SK-N-MC (cell line): ENCODE measurements at places on chromosomes 3 and 15.
A peak's percentile ranks its signal among the peaks of the same experiment; 100 is the strongest.

GRCh38 chr3:55164876-55165275, 237.0 kb upstream of the LRTM1 start:
- no peak for DNase-seq

DNA sequence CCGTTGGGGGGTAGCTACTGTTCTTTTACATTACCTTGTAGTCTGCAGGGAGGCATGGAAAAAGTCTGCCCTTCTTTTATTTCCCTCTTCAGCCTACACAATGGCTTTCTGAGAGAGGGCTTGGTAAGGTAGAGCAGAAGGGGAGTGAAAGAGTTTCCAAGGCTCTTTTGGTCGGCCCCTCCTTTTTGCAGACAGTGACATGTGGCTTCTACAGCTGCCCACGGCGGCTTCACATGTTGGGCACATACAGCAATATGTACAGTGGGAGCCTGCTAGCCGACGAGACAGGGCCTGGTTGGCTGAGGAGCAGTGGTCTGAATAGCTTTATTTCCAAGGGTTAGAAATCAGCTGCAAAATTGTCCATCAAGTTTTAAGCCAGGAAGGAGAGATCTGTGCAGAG, 4.0 kb downstream of the INAFM2 start:
- DNase-seq, result no peak

- DNase-seq, result no peak
These were observed 41.8 kb upstream of the MRPL3 start for GRCh38 chr3:131544557-131544956.

DNA sequence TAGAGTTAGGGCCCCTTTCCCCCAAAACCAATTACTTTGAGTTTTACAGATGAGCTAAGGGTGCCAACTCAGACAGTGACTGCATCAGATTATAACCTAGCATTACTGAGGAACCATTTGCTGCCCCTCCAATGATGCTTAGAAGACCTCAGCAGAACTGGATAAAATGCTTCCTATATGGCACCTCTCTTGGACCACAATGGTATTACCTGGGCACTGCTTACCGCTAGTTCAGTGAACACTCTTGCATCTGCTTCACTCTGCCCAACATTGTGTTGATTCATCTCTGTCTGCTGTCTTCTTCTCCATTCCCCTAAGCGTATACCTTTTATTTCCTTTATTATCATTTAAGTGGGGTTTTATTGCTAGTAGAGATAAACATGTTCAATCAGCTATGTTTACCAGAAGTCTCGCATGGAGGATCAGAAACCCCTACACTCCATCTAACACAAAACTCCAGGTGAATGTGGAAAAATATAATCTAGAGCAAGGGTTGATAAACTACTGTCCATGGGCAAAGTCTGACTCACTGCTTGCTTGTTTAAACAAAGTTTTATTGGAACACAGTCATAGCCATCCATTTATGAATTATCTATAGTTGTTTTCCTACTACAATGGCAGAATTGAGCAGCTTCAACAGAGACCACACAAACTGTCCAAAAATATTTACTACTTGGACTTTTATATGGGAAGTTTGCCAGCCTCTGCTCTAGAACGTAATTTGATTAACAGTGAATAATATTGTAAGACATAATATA, 100.2 kb upstream of the PTX3 start:
- no peak for DNase-seq

- no peak for DNase-seq
These were observed 109.1 kb upstream of the WNT5A start for GRCh38 chr3:55596212-55596611.

DNA sequence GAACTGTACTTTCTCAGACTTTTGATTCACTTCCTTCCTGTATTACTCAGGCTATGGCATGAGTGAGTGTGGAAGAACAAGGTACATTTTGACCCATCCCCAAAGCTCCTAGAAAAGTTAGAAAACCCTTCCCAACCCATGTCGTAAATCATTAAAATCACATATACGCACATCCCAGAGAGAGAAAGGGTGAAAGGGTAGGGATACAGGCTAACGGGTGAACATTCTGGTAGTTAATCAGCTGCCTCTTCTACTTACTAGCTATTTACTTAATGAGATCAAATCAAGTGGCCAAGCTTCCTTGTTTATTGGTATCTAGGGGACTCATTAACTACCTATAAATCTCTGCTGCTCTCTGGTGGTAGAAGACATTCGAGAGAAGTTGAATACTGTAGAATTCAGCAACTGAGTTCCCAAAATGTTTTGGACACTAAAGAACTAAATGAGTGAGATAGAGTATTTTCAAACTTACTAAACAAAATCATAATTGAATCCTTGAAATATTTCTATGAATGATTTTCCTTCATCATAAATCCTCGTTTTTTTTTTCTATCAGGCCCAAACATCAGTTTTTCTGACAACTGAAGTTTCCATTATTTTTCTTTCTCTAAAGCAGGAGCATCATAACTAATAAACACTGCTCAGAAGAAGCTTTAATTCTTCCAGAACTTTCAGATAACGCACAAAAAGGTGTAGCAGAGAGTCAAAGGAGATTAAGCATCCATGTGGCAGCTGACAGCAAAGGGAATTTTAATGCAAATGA, 124.2 kb downstream of the IMPG2 start:
- DNase-seq, result no peak

GRCh38 chr3:106161246-106161645, 292.4 kb upstream of the CBLB start:
- DNase-seq, result no peak

DNA sequence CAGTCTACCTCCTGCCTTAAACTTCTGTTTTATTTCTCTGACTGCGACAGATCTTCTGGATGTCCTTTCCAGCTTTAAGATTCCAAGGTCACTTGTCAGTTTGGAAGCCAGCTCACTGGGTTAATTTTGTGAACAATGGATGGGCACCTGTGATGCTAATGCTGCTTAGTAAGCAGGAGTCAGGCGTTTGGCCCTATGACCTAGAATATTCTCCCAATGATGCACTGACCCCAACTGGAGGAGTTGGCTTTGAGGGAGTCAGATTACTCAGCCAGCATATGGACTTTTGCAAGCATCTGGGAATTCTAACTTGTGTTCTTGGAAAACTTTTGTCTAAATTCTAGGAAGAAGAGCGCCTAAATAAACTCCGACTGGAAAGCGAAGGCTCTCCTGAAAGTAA, 28.1 kb downstream of the HACD3 start:
- no peak for DNase-seq

GRCh38 chr3:193621127-193621526, 28.1 kb downstream of the OPA1 start:
- DNase-seq, result no peak

DNA sequence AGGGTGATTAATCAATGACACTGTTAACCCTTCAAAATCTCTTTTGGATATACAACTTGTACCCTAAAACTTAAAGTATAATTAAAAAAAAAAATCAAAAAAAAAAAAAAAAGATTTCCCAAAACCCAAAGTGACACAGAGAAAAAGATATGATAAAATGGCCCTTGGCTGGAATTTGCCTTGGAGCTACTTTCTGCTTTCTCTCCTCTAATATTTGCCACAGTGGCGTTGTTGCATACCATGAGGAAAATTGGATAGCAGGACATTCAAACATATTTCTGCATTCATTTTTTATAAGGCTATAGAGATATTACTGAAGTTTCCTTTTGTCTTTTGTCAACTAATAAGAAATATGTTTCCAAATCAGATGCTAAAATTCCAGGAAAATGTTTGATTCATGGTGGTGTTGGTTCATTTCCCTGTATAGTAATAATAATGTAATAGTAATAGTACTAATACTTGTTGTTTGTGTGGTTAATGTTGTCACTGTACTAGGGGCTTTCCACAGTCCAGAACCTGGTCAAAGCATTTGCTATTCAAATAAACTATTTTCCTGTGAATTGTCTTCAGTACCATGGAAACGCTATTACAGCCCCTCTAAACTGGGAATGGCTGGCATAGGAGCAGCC, 441.3 kb upstream of the THBS1 start:
- no peak for DNase-seq

- no peak for DNase-seq
These were observed 133.2 kb upstream of the TOPAZ1 start for GRCh38 chr3:44108481-44108880.

DNA sequence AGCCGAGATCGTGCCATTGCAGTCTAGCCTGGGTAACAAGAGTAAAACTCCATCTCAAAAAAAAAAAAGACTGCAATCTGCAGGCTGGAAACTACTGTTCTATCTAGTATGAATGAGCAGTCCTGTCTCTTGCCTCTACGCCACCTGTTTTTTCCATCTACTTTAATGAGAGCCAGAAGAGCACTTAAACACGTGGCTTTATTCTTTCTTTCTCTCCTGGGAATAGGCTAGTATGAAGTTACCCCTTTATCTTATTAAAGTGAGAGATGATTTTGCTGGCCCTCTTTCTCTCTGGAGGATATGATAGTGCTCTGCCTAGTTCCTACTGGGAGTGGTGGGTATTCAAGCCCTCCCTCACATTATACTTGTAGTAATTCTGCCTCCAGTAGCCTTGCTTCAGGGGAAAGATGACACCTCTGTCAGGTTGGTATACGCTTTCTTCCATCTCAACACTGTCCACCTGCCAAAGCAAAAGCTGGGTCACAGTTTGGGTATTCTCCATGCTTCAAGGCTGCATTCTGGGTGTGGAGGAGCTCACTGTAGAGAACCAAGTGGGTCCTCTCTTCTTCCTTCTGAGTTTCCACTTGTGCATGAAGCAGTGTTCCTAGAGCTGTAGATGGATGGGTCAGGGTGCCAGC, 17.8 kb downstream of the MAPKBP1 start:
- DNase-seq, result no peak

GRCh38 chr3:46112296-46112695, 85.0 kb upstream of the XCR1 start:
- no peak for DNase-seq

GRCh38 chr3:152204218-152204617, 64.5 kb upstream of the MBNL1 start:
- no peak for DNase-seq

GRCh38 chr15:68618908-68619698, 40.3 kb downstream of the CORO2B start:
- no peak for DNase-seq

GRCh38 chr15:52039925-52040781, 21.1 kb downstream of the MAPK6 start:
- no peak for DNase-seq

DNA sequence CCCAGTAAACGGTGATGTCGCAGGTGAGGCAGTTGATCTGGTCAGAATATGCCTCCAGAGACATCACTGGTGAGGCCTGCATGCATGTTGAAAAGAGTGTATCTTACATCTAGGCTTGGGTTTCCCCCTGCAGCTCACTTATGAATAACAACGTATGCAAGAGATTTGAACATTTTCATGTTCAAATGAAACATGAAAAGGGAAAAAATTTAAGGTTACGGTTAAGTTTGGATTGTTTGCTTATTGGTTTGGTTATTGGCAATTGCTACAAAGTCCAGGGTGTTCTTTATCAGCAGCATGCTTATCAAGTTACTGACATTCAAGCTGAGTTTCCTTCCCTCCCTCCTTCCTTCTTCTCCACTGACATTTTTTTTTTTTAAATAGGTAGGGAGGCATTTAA, 123.2 kb downstream of the IGF1R start:
- no peak for DNase-seq

GRCh38 chr3:39122813-39123212, 15.3 kb downstream of the TTC21A start:
- no peak for DNase-seq

DNA sequence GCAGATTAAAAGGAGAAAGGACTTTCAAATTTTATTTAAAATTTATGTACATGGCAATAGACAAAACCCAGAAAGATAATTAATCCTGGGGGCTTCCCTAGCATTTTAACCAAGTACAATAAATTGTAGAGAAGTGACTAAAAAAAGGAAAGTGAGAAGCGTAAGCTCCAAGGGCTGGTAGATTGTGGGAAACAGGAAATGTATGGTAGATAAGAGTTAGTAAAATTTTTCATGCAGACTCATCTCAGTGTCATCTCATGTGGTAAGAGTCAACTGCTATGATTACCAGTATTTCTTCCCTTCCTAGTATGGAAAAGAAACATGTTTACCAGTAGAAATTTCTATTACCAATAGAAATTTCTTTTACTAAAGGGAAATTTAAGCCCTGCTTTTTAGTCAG, 464.3 kb upstream of the AGTR1 start:
- DNase-seq, result peak; percentile 51

DNA sequence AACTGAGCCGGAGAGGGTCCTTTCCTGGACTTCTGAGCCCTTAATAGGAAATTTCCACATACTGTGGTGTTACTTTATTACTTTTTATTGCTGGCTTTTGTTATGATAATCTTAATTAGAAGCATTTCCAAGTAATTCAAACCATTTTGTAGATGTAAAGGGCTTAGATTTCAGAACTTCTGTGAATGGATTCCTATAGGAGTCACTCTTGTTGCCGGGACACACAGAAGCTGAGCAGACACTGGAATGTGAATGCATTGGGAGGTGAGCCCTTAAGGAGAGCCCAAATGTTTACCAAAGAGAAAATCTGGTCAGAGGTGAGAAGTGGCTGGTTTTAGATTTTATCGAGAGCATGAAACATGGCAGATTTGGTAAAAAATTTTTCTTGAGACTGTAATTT, 87.4 kb downstream of the FNDC3B start:
- DNase-seq, result no peak

DNA sequence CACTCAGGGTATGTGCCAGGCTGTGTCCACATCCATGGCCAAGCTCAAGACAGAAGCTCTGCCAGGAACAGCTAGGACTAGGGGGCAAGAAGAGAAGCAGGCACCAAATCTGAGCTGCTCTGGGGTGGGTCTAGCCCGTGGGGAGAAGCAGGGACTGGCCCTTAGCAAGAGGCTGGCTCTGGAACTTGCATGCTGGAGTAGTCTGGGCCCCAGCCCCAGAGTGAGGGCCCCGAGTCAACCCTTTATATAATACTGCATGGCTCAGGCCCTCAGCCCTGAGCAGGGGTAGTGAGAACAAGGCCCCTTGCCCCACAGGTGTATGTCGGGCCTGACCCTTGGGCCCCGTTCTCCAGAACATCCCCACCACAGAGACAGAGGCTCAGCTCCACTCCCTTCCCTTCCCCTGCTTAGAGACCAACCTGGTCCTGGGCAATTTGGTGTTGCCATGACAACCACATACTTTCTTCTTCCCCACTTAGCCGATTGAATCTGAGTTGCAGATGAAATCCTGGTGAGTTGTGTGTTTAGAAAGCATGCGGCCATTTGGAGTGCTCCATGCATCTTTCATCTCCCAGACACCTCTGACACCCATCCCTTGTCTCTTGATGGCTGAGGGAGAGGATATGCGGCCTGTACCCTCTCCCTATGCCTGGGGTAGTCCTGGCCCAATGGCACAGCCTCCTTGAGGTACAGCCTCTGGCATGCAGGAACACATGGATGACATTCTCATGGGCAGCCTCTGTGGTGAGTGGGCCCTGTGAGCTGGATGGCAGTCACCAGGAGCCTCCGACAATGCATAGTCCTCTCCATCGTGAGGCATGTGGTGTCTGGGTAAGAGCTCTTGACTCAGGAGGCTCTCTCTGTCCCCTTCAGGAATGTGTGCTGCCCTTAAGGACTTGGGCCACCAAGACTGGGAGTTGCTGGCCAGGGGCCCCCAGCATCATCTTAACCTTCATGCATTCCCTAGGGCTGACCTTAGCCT, 29.2 kb upstream of the SFMBT1 start:
- DNase-seq, result no peak

DNA sequence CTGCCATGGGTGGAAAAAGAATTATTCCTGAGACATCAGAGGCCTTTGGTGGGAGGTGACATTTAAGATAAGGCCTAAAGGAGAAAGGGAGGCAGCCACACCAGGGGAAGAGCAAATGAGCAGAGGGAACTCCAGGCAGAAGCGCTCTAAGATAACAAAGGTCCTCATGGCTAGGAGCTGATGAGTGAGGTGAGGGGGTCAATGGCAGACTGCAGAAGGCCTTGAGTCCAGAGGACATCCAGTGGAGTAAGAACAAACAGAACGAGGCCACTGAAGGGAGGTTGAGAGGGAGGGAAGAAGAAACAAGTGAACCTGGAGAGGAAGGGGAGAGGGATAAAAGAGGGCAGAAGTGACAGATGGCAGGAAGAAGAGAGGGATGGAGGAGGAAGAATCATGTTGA, 97.3 kb downstream of the CTNNB1 start:
- no peak for DNase-seq
